NCI-H526 treated with DMSO at 0.1 percent for 48 hours (cell line): ENCODE measurements at places on chromosomes 5 and 9.

DNA sequence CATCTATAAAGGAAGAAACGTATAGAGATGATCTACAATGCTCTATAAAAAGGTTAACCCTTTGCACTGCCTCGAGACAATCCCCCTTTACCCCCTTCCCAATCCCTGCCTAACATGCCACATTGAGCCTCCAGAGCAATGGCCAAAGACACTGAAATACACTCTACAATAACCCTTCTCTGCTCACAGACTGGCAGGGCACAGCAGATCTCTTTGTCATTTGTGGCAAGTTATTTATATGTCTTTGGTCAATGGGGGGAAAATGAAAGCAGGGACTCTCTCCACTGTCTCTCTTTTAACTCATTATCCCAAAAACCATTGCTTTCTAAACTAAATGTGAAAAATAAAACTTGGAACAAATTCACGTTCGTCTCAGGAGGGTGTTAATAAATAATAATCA is 51.7 kb downstream of the PTCH1 start:
- DNase-seq = no peak

DNA sequence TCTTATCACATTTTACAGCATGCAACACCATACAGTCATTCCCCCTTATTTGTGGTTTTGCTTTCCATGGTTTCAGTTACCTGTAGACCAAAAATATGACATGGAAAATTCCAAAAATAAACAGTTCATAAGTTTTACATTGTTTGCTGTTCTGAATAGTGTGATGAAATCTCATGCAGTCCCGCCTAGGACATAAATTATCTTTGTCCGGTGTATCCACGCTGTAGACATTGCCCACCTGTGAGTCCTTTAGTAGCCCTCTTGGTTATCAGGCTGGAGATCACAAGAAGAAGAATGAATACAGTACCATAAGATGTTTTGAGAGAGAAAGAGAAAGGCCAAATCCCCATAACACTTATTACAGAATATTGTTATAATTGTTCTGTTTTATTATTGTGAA is 68.1 kb downstream of the SLC46A2 start:
- no peak for DNase-seq

DNA sequence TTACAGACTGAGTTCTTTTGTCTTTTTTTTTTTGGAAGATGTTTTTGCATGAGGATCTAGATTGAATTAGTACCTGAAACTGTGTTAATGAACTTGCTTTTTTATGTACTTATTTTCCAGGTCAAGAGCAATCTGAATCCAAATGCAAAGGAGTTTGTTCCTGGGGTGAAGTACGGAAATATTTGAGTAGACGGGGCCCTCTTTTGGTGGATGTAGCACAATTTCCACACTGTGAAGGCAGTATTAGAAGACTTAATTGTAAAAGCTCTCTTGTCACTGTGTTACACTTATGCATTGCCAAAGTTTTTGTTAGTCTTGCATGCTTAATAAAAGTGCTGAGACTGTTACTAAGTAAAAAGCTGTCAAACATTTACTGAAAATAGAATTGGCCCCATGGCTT is 14.5 kb downstream of the SLC23A1 start:
- no peak for DNase-seq

DNA sequence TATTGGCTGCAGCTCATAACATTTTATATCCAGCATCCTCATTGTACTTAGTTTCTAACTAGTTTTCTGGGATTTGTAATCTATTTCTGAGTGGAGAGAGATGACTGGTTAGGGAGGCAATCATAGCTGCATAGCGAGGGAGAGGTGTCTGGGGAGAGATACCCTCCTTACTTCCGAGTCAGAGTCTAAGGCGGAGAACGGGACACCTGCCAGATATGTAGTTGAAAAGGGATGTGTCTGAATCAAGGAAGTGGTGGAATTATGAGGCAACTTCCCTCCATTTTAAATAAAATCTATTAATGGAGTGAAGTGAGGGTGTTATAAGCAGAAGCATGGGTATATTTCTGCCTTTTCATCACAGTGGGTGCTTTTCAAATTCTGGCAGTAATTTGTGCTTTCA is 126.5 kb downstream of the MAST4 start:
- no peak for DNase-seq

DNA sequence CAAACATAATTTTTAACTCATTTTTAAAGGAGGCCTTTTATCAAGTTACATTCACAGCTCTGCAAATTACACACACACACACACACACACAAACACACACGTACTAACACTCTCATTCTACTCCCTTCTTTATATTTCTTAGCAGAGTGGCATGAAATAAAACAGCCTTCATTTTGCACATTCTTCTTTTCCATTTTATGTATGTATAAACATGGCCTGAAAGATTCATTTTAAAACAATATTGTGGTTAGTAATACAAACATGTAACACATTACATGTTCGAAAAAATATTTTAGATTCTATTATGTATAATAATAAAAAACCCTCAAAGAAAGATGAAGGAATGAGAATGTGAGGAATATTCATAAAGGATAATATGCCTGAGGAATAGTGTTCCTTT is 86.0 kb upstream of the ITGA2 start:
- no peak for DNase-seq

DNA sequence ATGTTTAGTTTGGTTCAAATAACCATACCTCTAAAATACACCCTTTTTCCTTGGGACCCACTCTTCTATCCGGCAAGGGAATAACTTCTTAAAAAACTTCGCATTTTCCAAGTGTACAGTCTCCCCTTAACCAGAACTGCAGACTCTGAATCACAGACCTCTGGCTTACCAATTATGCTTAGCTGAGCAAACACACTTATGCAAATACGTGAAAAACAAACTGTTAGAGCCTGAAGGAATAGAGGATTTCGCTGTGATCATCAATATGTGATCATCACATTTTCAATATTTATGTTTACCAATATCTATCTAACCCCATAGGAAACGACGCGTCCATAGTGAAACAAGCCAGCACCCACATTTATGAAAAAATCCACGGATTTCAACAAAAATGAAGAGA is 1.3 kb downstream of the LPAR1 start:
- DNase-seq = peak; percentile 0

- peak; percentile 72 for DNase-seq
Measured at GRCh38 chr9:15642369-15642962, 89.6 kb downstream of the CCDC171 start.

DNA sequence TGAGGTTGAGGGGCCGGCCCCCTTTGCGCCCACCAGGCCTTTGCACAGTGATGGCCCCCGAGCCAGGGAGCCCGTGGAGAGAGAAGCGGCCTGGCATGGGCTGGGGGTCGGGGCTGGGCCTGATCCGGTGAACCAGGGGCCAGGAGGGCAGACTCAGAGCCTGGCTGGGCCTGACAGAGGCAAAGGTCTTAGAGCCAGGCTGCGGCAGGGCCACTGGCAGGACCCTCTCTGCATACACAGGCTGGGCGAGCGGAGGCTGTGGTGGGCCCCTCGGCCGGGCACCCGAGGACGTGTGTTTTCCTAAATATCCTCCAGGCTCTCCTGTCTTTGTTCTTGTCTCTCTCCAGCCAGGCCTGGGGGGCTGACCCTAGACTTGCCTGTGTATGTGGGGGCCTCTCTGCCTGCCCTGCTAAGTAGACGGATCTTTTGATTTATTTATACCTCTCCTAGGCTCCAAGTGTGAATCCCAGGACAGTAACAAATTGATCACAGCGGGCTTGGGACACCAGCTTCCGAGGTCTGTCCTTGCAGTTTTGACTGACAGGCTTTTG is 933 bp downstream of the NEK6 start:
- no peak for DNase-seq

- no peak for DNase-seq
Measured at GRCh38 chr9:4066682-4067081, 233.2 kb downstream of the GLIS3 start.

DNA sequence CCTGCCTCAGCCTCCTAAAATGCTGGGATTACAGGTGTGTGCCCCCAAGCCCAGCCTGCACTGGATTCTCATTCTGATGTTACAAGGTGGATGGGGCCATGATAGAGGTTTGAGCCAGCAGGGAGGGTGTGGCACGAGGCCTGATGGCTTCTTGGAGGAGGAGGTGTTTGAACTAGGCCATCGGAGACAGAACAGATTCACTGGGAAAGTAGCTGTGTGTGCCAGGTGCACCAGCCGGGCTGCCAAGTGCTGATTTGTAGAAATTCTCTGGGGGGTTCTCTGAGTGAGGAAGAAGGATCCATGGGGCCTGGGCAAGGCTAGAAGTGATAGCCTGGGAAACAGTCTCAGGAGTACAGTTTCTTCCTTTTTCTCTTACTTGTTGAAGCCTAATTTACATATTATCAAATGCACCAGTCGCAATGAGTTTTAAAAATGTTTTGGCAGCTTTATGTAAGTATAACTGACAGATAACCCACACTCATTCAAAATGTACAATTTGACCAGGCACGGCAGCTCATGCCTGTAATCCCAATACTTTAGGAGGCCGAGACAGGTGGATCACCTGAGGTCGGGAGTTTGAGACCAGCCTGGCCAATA is 31.1 kb upstream of the STXBP1 start:
- DNase-seq = no peak

GRCh38 chr5:133652951-133653759 is 40.8 kb upstream of the FSTL4 start:
- DNase-seq = no peak

GRCh38 chr5:20114526-20114925 is 126.5 kb upstream of the CDH18 start:
- no peak for DNase-seq

DNA sequence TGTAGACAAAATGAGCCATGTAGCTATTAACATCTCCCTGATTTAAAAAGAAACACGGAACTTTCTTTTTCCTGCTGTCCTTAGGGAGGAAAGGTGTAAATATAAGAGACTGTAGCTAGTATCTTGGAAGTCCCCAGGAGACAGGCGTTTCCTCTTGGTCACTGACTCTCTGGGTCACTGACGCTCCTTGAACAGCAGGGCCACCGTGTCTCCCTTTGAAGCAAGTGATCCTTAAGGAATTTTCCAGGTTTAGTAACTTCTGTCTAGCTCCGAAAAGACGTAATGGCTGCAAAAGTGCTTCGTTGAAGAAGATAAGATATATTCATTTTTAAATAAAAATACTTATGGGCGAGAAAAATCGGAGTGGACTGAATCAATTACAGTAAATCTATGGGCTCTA is 745 bp upstream of the CLTA start:
- DNase-seq = no peak

GRCh38 chr5:68456756-68457217 is 241.2 kb downstream of the PIK3R1 start:
- no peak for DNase-seq
